Iris pigment epithelial cell (primary cell): ENCODE measurements at places on chromosomes 6 and 20.
A peak's percentile ranks its signal among the peaks of the same experiment; 100 is the strongest.

- DNase-seq: no peak
Observed at GRCh38 chr6:34447386-34447785, 18.5 kb upstream of the PACSIN1 start.

- no peak for DNase-seq
Observed at GRCh38 chr20:44402391-44403193, 47.1 kb downstream of the HNF4A start.

- peak; percentile 43 for DNase-seq
Observed at GRCh38 chr6:40845553-40845952, 193.5 kb downstream of the UNC5CL start.

DNA sequence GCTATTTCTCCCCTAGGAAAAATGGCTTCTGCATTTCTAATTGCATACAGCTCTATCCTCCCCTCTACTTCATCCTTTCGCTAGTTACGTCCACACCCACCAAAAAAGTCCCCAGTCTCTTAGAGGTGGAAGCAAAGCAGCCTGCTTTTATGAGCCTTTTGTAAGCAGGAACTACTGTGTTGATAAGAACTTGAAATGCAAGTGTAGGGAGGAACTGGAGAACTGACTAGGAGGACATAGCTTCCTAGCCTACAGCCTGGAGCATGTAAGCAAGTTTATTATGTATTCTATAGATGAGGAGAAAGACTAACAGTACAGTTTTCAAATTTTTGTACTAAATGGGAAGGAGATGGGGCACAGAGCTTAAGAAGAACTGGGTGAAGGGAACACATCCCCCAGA lies 10.3 kb downstream of the ARHGAP18 start:
- no peak for DNase-seq

GRCh38 chr6:8539453-8539852 lies 104.1 kb upstream of the SLC35B3 start:
- peak; percentile 42 for DNase-seq

DNA sequence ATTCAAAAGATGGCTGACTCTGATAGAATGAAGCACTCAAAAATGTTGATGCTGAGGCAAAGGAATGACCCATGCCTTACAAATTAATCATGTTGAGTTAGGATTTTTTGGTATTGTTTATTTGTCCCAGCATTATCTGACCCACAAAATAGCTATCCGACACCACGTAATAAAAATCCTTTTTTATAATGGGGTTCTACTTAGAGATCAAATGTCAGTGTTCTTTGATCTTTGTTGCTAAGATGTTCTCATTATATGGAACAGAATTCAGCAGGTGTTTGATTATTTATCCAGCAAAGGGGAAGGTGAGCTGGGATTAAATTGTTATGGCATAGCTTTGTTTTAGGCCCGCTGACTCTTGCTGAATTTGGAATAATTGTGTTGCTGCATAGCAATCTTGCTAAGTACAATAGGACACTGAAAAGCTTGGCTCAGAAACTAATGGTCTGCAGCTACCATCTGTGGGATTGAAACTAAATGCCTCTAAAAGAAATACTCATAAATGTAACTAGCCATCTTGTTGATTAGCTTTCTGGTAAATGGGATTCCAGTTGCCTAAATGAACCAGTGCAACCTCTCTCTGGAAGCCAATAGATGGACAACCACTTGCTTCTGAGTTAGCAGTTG lies 180.2 kb upstream of the HDAC2 start:
- no peak for DNase-seq

- no peak for DNase-seq
Observed at GRCh38 chr6:31971279-31971992, 502 bp downstream of the DXO start.

- DNase-seq: peak; percentile 42
Observed at GRCh38 chr6:117976030-117976651, 69.1 kb downstream of the SLC35F1 start.

- no peak for DNase-seq
Observed at GRCh38 chr6:46954837-46955451, 33.2 kb upstream of the ADGRF5 start.

DNA sequence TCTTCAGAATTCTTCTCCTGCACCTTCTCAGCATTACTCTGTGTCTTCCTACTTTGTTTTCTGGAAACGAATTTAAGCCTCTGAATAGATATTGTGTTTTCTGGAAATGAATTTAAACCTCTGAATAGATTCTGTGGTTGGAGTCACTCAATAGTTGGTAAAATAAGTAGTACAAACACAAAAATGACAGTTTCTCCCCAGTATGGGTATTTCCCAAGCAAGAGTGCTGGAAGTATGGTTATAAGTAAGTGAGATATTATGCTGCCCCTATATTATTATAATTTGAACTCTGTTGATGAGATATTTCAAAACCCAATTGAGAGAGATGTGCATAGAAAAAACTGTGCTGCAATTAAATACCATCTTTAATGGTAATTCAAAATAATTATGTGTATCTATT lies 94.9 kb downstream of the TINAG start:
- DNase-seq: no peak

- no peak for DNase-seq
Observed at GRCh38 chr20:56173438-56173837, 75.1 kb upstream of the MC3R start.

GRCh38 chr6:110282412-110282811 lies 75.7 kb downstream of the METTL24 start:
- no peak for DNase-seq

GRCh38 chr6:111585241-111585973 lies 20.3 kb downstream of the TRAF3IP2 start:
- DNase-seq: peak; percentile 78

DNA sequence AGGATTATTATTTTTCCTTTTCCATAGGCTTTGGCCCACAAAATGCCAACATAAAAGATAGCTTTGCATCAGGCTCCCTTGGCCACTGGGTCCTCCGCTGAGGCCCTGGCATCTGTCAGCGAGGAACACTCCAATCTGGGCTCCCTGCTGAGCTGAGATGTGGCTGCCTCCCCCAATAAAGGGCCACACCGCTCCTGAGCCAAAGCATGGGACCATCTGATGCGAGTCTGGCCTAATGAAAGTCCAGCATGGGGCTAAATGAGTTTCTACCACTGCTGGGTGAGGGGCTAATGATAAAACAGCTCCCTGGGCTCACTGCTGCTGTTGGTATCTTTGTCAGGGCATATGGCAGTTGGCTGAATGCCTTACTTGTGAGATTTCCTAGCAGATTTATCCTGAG lies 817.5 kb upstream of the SLC35B3 start:
- no peak for DNase-seq

GRCh38 chr6:130259557-130259956 lies 36.8 kb upstream of the SAMD3 start:
- no peak for DNase-seq

DNA sequence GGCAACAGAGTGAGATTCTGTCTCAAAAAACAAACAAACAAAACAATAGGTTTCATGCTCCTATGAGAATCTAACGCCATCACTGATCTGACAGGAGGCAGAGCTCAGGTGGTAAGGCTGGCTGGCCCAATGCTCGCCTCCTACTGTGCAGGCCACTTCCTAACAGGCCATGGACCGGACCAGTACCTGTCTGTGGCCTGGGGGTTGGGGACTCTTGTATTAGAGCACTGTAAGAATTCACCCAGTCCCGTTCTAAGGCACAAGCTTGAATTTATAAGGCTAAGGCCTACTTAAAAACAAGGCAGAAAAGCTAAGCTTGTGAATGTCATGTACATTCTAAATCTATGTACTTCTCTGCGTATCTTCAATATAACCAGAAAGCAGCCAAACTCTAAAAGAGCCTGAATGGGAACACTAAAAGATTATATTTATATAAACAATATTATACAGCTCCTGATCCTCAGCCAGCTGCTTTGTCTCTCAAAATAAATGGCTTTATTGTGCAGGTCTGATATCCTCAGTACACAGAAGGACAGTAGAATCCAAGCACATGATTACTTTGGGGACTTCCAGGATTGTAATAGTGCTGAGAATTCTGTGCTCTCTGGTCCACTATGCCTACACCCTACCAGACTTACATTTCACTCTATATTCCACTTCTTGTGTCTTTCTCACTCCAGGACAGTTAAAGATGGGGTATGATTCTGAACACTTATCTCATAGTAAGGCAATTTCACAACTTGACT lies 64.5 kb upstream of the DST start:
- no peak for DNase-seq

- DNase-seq: no peak
Observed at GRCh38 chr6:99424022-99424421, 1.1 kb downstream of the PNISR start.

DNA sequence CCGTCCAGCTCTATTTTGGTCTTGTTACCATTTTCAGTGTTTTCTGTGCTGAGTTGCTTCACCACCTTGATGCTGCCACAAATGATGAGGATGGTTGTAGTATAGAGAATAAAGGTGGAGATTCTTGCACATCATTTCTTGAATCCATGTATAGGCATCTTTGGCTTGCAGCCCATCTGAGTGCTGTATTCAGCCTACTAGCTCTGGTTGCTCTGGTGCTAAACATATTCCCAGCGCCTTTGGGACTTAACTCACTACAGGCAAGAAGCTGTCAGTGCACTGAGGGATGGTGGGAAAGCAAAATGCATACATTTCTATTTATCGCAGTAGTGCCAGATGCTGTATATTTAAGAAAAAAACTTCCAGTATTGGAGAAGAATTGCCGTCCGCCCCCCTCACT lies 86.0 kb downstream of the CARMIL1 start:
- no peak for DNase-seq
